GOT3 (cell line): ENCODE measurements at places on chromosomes 3 and 15.

- DNase-seq, result no peak
Observed at GRCh38 chr15:74337146-74337545, 30.3 kb downstream of the CYP11A1 start.

- no peak for DNase-seq
Observed at GRCh38 chr15:101672298-101672697, 20.1 kb upstream of the TM2D3 start.

DNA sequence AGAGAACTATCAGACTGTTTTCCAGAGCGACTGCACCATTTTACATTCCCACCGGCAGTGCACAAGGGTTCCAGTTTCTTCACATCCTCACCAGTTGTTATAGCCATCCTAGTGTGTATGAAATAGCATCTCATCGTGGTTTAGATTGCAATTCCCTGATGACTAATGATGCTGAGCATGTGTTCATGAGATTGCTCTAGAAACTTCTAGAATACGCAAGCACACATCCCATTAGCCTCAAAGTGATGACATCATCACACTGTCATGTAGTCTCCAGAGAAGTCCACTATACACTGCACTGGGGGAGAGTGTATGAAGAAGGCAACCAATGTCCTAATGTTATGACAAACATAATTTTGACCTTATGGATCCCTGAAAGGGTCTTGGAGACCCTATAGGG is 30.1 kb downstream of the FBLN2 start:
- no peak for DNase-seq

- DNase-seq, result no peak
Observed at GRCh38 chr15:51846463-51847230, 17.2 kb downstream of the TMOD3 start.

GRCh38 chr15:39269821-39270220 is 311.1 kb upstream of the THBS1 start:
- DNase-seq, result no peak

GRCh38 chr3:138172625-138173024 is 2.1 kb downstream of the DBR1 start:
- no peak for DNase-seq

DNA sequence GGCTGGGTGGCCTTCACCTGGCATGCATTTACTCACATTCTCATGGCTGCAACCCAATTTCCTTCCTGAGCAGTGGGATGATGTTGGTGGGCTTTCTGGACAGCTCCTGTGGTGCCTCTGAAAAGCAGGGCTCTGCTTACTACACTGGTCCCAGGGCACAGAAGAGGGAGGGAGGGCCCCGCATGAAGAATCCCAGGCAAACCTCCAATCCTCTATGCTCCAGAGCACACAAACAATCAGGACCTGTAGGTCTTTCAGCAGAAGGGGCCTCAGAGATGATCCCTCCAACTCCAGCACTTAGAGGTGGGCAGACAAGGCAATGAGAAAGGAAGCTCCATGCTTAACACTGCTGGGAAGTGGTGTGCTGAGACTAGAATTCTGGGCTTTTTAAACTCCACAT is 231.7 kb upstream of the ICE2 start:
- DNase-seq, result no peak

DNA sequence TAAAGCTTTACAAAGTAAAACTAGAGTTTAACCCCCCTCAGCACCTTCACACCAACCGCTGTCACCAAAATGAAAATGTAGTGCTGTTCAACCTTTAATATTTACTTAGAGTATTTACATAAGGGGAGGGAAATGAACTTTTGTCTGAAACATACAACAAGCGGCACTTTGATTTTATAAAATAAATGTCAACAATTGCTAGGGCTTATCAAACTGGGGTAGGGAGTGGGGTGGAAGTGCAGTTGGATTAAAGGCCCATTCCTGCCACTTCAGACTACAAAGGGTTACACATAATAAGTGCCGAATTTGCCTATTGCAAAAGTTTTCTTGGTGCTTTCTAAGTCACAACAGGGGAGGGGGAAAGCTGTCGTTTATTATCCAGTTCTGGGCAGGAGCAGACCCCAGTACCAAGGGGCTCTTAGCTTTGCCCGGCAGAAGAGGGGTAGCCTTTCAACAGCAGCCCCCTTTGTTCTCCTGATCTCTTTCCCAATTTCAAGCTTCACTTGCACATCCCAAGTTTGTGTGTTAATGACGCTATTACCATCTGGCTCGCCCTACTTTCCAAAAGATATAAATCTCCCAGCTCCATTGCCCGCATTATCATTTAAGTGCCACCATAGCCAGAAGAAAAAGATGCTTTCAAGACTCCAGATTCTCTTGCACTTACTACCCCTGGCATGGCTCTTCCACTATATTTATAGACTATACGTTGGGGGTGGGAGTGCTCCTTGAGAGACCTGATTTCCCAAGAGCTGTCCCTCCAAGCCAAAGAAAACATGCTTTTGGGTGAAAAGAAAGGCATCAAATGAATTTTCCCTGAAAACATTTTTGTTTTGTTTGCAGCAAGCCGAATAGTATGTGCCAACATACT is 17.0 kb downstream of the SOX2 start:
- DNase-seq, result no peak

- DNase-seq, result no peak
Observed at GRCh38 chr3:78022232-78022631, 982.3 kb downstream of the ROBO2 start.

DNA sequence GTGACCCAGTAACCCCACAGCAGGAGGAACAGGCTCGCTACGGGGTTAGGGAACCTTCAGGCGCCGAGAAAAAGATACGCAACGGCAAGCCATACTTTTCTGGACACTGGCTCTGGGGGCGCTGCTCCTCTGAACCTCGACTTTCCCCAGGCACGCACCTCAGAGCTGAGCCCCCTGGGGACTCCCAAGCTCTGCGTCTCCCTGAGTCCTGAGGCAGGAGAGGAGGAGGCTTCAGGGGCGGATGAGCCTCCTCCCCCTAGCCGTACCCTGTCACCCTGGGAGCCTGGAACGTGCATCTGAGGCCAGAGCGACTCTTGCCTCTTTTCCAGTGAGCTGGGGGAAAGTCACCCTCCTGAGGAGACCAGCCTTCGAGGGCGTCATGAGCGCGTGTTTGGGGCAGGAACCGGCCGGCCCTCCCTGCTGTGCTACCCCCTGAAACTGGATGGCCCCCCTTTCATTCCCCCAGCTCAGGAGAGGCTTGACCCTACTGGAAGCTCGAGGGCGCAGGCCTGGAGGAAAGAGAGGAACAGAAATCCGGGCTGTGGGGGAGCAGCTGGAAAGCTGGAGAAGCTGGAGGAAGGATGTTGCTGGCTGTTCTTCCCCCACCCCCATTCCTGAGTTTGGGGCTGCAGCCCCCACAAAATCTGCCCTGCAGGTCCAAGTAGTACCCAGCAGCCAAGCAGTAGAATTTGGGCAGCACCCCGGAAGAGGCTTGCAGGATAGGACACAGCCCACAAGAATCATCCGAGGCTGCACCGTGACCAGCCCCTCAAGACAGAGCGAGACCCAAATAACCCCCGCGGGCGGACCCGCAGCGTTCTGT is 25.1 kb upstream of the POLG start:
- no peak for DNase-seq

DNA sequence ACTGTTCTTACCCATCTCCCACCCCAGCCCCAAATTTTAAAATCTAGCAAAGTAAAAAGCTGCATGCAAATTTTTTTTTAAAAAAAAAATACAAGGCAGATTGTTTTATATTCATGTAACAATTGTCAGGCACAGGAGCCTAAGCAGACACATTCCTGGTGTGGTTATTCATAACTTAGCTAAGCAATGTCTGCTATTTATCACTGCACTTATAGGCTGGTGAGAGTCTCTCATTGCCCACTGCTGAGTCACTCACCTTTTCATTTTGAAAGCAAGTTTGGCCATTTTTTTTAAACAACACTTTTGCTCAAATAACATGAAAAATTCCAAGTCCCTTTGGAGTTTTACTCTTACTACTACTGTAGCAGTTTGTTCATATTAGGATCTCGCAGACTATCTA is 413.9 kb downstream of the RBMS3 start:
- no peak for DNase-seq

DNA sequence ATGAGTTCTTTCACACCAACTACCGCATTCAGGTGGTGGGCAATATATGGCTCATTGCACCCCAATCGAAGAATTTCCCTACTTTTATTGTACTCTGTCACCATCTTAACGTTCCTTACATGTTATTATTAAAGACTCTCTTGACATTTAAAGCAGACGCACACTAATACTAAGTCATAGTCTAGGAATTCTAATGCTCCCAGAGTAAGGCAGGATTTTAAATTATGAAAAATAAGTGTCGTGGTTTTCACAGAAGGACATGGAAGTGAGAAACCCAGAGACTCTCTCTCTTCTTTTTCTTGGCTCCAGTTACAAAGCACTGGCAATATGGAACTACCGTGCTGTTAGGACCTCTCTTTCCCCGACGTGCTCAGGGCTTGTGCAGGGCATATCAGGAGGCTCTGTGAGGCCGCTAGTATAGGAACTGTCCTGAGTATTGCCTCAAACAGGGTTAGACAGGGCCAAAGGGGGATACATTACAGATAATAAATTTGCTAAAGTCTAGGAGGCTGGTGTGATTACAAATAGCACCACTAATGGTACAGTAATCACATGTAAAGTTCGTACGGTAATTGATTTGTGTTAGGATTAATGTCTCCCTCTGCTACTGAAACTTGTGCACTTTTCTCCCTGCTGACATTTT is 590.8 kb downstream of the FOXP1 start:
- no peak for DNase-seq

GRCh38 chr3:66583424-66584040 is 82.7 kb upstream of the LRIG1 start:
- DNase-seq, result no peak

- DNase-seq, result no peak
Observed at GRCh38 chr15:95988574-95988887, 342.0 kb upstream of the NR2F2 start.

DNA sequence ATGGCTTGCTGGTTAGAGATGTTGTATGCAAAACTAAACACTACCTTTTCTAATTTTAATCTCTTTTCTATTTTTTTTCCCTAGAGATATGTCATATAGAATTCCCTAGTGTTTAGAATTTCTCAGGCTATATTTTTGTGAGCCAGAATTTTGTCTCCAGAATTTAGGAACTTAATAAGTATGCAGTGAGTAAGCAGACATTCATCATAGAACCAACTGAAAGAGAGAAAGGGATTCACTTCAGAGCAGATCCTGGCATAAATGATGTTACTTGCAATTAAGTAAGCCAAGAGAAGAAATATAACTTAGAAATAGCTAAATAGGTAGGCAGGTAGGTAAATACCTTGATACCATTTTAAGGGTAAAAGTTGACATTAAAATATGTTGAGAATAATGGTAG is 288.9 kb downstream of the ZNF385D start:
- no peak for DNase-seq

- DNase-seq, result no peak
Observed at GRCh38 chr3:196706731-196707130, 5.3 kb downstream of the CEP19 start.

- DNase-seq, result no peak
Observed at GRCh38 chr3:157111518-157111917, 48.4 kb downstream of the CCNL1 start.

- no peak for DNase-seq
Observed at GRCh38 chr3:59538753-59539432, 489.1 kb upstream of the CFAP20DC start.

DNA sequence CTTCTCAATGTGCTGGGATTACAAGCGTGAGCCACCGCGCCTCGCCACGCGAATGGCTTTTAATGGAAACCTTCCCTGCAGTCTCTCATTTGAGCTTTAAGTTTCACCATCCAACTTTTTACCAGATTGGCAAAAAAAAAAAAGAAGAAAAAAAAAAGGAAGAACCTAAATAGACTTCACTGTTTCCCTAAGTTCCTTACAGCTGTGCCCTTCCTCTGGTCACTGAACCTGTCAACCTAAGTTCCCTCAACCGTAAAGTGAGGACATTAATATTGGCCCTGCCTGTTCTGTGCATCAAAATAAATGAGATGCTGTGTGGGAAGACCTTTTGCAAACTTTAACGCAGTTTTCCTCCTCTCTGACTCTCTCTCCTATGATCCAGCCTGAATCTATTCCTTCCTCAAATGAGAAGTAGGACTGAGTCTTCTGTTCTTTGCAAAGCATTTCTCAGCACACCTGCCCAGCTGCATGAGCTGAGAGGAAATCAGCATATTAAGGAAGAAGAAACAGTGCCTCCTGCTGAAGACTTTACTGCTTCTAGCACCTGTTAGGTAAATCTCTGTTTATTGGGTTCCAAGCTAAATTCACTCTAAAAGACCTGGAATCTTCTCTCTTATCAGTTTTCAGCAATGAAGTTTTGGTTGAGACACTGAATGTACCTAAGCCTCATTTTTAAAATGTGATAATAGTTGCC is 99.6 kb upstream of the ETV5 start:
- no peak for DNase-seq

DNA sequence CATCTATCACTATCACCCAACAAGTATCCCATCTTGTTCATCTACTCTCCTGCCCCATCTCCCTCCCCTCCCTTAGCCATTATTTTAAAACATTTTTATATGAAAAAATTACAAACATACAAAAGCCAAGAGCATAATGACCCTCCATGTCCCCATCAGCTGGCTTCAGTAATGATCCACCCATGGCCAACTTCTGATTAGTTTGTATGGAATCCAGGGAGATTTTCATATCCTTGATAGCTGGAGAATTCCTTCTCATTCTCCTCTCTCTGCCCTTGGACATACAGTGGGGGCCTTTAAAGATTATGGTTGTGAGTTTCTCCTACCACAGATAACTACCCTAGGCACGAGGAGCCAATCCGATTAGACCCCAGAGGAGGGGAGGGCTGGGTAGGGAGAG is 40.2 kb downstream of the IRAK2 start:
- DNase-seq, result no peak

- DNase-seq, result no peak
Observed at GRCh38 chr3:57911593-57911992, 96.6 kb upstream of the FLNB start.

GRCh38 chr3:182058488-182058887 is 346.8 kb downstream of the SOX2 start:
- DNase-seq, result no peak

- no peak for DNase-seq
Observed at GRCh38 chr3:197600796-197601565, 45.2 kb upstream of the BDH1 start.

DNA sequence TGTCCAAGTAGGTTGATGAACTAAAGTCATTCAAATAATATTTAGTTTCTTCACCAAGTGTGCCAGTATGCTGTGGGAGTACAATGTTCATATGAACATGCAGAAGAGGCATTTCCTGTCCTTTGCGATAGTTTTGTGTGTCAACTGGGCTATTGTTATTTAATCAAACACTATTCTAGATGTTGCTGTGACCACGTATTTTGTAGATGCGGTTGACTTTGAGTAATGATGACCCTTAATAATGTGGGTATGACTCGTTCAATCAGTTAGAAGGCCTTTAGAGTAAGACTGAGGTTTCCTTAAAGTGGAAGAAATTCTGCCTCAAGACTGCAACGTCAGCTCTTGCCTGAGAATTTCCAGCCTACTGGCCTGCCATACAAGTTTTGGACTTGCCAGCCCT is 470.7 kb upstream of the CBLB start:
- DNase-seq, result no peak
